ENCODE measurements at places on chromosomes 5 and 9.

DNA sequence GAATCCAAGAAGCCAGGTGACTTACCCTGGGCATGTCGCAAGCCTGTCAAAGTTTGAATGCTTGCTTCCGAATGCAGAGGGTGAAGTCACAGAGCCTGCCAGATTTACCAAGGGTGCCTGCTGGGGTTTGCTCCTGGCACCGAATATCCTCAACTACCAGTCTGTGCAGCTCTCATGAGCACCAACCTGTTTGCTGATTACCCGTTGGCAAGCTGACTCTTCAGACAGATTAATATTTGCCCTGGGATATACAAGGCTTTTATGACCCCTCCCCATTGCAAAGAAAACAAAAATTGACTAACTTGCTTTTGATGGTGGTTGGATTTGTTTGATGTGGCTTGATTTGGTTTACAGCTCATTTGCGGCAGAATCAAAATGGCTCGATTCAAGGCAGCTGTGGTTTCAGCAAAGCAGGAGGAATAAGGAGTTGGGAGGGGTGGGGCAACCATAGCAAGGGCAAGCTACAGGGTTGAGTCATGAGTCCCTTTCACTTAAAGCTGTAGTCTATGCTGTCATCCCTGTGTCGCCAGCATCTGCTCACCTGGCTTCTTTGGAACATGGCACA is 82.3 kb upstream of the AGXT2 start:
- no peak for DNase-seq

DNA sequence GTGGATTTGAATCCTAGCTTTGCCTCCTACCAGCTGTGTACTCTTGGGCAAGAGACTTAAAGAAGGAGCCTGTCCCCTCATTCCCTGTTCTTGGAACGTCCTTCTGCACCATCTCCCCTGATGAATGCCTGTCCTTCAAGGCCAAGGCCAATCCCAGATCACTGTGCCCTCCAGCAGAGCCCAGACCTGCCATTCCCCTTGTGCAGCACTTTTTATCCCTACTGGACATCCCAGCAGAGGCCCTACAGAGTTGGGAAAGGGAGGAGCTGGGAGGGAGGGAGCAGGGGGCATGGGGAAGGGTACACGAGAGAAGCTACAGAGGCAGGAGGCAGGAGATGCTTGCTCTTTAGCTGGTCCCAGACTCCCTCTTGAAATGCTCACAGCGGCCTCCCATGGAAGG is 223.9 kb downstream of the PBX3 start:
- no peak for DNase-seq

DNA sequence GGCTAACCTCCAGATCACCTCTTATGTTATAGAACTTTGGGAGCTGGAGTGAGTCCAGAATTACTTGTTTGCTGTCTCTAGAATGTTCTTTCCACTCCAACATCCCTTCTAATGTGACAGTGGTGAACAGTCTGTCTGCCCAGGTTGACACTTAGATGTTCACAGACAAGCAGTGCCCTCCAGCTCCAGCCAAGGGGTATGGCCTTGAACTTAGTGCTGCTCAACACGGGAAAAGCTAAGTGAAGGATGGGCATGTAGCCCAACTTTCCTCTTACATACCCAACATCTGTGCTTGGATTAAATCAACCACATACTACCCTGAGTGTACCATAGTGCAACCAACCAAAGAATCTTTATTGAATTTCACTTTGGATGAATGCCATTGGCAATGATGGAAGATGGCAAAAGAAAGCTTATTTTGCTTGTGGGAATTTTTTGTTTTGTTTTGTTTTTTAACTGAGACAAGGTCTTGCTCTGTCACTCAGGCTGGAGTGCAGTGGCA is 201.2 kb downstream of the NXNL2 start:
- no peak for DNase-seq

DNA sequence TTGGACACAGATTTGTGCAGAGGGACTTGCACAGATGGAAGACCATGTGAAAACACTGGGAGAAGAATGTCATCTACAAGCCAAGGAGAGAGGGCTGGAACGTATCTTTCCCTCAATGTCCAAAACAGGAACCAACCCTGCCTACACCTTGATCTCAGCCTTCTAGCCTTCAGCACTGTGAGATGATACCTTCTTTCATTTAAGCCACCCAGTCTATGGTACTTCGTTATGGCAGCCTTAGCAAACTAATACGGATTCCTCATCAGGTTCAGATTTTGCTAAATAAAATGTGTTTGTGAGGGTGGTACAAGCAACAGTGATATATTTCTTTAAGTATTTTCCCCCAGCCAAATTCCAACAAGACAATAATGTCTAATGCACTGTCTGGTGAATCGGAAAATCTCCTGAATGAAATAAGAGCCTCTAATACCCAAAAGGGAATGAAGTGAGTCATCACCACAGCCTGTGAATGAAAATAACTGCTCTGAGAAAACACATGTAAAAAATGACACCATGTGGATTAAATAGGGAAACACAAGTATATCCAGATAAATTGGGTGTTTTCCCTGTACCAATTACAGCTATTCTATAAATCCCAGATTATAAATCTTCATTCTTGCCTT is 182.8 kb upstream of the TARS1 start:
- DNase-seq = no peak

DNA sequence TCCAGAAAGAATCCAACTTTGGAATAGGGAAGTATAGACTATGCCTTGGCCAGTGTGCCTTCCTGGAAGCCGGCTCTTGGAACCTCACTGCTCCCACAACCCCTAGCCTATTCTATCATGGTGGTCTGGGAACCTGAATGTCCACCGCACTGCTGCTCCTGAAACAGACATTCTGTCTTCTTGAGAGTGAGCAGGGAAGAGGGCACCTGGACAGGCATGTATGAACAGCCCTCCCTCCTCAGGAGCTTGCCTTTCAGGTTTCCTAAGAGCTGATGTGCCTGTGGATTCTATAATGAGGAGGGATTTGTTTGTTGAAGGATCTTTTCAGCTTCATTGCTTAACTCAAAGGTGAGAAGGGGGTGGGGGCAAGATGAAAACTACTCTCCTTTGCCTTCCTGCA is 55.1 kb upstream of the XPA start:
- DNase-seq = no peak

DNA sequence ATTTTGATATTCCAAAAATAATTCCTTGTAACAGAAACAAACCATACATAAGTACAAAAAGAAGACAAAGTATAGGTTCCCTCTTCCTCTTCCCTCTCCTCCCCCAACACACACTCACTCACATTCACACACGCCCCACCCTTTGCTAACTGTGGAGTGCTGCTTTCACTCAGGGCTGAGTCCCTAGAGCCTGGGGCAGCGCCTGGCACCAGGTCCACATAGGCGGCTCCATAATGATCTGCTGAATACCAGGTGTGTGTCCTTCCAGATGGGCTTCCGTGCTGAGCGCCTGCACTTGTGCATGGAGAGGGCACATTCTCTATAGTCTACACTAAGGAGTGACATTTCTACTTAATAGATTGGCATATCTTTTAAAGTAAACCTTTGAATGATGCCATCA is 3.7 kb downstream of the SEMA4D start:
- DNase-seq = no peak

DNA sequence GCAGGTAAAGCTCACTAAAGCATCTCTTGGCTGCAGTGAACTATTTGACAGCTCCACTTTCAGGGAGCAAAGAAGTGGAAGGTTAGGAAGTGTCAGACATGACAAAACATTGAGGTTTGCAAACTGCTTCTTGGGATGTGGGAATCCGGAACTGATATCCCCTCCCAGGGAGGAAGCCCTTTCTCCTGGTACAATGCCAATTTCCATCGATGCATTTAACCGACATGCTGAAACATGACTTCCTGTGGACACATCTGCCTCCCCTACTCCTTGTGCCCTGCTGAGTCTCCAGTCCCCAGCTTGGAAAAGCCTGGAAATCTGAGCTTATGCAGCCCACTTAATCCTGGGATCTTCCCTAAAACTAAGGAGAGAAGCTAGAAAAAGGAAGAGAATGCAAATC is 323.1 kb upstream of the DAP start:
- DNase-seq = no peak

- DNase-seq = no peak
Observed at GRCh38 chr9:91944711-91945110, 5.3 kb downstream of the ROR2 start.

GRCh38 chr9:71079451-71079850 is 42.0 kb downstream of the TRPM3 start:
- no peak for DNase-seq

GRCh38 chr5:162948677-162949076 is 488.7 kb upstream of the CCNG1 start:
- no peak for DNase-seq

GRCh38 chr9:34334337-34334824 is 5.0 kb downstream of the NUDT2 start:
- no peak for DNase-seq

DNA sequence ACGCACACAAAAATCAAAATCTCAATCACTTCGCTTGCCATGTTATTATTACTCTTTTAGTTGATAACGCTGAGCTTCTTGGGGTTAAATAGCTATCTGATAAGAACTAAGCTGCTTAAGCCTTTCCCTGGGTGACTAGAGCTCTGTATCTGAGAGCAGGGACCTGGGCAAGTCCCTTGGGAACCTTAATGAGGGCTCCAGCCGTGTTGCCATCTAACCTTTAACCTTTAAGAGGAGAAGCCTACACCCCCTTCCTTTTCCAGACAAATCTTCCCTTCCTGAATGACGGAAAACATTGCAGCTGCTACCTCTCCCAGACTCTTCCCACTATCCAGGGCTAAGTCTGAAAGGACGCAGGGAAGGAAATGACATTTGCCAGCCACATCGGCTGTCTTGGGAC is 216.5 kb upstream of the RAI14 start:
- no peak for DNase-seq

DNA sequence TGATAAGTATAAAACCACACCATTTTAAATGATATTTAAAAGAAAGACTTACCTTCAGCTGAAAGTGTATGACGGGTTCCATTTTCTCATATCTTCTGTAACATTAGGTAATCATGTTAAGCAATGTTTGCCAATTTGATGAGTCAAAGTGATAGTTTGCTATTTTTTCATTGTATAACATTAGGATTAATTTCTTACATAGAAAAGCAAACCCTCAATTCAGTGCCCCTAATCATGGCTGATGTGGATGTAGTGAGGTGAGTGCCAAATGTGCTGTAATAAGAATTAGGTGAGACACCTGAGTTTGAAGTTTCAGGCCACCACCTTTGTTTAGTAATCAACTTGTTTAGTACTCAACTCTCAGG is 68.0 kb downstream of the UNC13B start:
- DNase-seq = no peak

- no peak for DNase-seq
Observed at GRCh38 chr9:17422994-17423680, 155.7 kb upstream of the SH3GL2 start.

DNA sequence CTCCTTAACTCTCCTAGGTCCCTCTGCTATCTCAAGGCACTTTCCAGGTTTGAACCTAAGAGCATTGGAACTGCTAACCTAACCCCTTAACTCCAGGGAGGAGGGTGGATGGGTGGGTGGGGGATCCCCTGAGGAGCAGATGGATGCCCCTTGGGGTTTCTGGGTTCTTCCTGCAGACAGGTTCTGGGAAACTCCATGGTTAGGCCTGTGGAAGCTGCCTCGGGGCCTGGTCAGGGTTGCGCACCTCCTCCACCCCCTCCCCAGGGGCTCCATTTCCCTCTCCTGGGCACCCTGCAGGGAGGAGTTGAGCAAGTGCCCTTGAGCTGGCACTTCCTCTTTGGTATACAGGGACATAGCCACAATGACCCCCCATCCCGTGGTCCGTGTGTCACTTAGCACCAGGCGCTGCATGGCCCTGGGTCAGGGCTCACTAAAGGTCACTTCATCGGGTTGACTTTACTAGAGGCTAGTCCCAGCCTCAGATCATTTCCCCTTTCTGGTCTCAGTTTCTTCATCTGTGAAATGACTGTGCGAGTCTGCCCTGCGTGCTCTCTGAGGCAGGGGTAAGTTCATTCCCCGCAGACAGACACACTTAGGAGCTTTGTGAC is 16.0 kb downstream of the CXXC5 start:
- no peak for DNase-seq

DNA sequence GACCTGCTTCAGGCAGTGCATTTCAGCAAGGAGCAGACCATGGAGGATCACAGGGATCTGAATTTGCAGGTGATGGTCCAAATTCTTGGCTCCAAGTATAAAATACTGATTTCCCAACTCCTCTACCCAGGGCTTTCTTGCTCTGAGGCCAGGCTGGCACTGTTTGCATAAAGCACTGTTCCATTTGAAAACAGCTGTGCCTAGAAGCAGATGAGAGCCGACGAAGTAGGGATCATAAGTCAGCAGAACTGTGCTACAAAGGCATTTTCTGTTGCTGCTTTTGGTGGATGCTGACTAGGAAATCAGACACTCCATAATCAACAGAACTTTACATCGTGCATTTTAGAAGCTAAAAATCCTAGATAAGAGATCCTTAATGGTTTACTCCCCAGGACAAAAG is 126.4 kb downstream of the MAT2B start:
- no peak for DNase-seq

- DNase-seq = no peak
Observed at GRCh38 chr5:59992206-59992605, 98.7 kb upstream of the PDE4D start.

DNA sequence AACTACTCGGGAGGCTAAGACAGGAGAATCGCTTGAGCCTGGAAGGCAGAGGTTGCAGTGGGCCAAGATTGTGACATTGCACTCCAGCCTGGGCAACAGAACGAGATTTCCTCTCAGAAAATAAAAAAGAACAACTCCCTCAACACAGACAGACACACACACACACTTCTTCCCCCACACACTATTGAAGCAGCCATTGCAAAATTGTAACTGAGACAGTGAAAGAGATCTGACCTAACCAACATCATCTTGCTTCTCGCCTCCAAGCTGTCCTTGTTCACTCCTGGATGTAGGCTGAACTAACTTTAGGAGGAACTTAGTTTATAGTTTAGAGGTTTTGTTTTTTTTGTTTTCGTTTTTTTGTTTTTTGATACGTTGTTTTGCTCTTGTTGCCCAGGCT is 13.0 kb upstream of the PLIN2 start:
- no peak for DNase-seq

- DNase-seq = no peak
Observed at GRCh38 chr9:117116084-117116483, 298.8 kb downstream of the ASTN2 start.

- DNase-seq = no peak
Observed at GRCh38 chr5:12072441-12072840, 168.2 kb upstream of the CTNND2 start.

Data from stimulated activated CD4-positive, alpha-beta T cell treated with anti-CD3 and anti-CD28 coated beads, TNF-alpha, amount 100 ng/mL, for 1 hour (primary cell).